Upper lobe of left lung (tissue), 6 donors: ENCODE measurements at places on chromosomes 12 and 14. TPM values are rescaled to one million over a fixed set of nuclear protein-coding genes. Genes with fewer than 3 reads are reported as not detected.
A peak's percentile ranks its signal among the peaks of the same experiment; 100 is the strongest.

DNA sequence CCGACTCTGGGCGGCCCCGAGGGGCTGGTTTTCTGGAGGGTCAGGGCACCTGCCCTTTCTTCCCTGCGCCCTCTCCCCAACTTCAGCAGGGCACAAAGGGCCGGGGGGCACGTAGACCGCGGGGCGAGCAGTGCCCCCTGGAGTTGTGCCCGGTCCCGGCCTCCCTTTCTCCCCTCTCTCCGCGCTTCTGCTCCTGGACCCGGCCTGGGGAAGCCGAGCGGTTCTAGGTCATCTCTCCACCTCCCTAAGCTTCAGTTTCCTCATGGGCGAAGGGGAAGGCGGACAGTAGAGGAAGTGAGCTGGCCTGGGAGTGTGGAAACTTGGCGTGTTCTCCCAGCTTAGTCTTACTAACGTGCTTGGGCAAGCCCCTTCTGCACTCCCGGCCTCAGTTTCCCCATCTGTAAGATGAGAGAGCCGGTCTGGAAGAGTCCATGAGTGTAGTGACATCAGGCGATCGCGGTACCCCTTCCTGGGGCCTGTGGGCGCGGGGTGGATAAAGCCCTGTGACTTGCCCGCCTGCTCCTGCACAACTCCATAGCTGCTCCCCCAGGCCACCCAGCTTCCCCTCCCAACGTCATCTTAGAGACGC is 158.6 kb upstream of the PARP11 start:
- H3K36me3 ChIP-seq = no peaks in the 10 kb centered on the region
- peaks cover 22% of the 10 kb centered on the region for H3K4me1 ChIP-seq
- H3K4me3 ChIP-seq = no peak overlapping the region
- H3K27me3 ChIP-seq = no peaks in the 10 kb centered on the region
- DNase-seq = peak; percentile 83
- H3K27ac ChIP-seq = peak overlapping the region; percentile 78

GRCh38 chr14:94795372-94795771 is 25.5 kb upstream of the GSC start:
- H3K27ac ChIP-seq = no peak overlapping the region
- H3K27me3 ChIP-seq = no peaks in the 10 kb centered on the region
- no peaks in the 10 kb centered on the region for H3K36me3 ChIP-seq
- H3K4me3 ChIP-seq = no peak overlapping the region

DNA sequence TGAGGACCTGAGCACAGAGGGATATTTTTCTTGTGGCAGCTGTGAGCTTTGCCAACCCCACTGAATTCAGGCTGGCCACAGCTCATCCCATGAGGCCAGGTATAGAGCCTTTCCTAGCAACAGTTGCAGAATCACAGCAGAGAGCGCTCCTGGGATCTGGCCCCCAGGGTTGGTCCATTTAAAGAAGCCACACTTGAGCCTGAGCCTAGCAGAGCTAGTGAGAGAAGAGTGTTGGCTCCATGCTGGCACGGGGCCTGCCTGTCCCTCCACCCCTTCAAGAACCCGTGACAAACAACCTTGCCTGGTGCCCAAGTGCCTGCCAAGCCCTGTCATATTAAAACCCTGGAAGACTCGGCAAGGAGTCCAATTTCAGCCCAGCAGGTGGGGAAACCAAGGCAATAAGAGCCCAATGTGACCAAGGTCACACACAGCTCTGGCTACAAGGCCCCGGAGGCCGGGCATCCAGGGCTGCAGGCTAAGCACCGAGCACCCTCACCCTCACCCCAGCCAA is 91.6 kb downstream of the LRRC74A start:
- H3K27ac ChIP-seq = peak overlapping the region; percentile 94
- no peaks in the 10 kb centered on the region for H3K36me3 ChIP-seq
- peaks cover 60% of the 10 kb centered on the region for H3K4me1 ChIP-seq
- no peak overlapping the region for H3K4me3 ChIP-seq
- DNase-seq = no peak

- H3K36me3 ChIP-seq = peaks cover 22% of the 10 kb centered on the region
- DNase-seq = no peak
- peaks cover 16% of the 10 kb centered on the region for H3K4me1 ChIP-seq
- H3K27me3 ChIP-seq = no peaks in the 10 kb centered on the region
Observed at GRCh38 chr12:10612984-10613348, 443 bp downstream of the MAGOHB start.

DNA sequence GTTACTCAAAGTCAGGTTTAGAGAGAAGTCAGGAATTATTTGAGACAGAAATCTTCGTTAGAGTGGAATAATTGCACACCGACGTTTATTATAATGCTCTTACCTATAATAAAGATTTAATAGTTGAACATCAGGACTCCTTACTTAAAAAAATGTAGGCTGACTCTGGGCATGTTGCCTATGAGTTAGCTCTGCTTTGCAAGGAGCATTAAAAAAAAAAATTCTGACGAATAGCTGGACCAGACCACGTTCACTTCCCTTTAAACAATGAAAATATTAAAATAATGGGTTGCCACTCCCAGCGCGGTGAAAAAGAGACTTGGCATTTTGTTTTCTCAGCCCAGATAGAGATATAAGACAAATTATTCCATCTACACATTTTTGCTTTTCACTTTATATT is 574 bp upstream of the FANCM start:
- no peak for DNase-seq
- no peaks in the 10 kb centered on the region for H3K27me3 ChIP-seq
- peak overlapping the region; percentile 93 for H3K27ac ChIP-seq
- peak overlapping the region; percentile 71 for H3K4me3 ChIP-seq
- no peaks in the 10 kb centered on the region for H3K36me3 ChIP-seq
- H3K4me1 ChIP-seq = peaks cover 19% of the 10 kb centered on the region

- H3K4me1 ChIP-seq = no peaks in the 10 kb centered on the region
- H3K27ac ChIP-seq = no peak overlapping the region
- peak; percentile 70 for DNase-seq
- no peaks in the 10 kb centered on the region for H3K27me3 ChIP-seq
- H3K4me3 ChIP-seq = no peak overlapping the region
Observed at GRCh38 chr12:113320401-113320800, 14.5 kb downstream of the SLC8B1 start.

GRCh38 chr12:92471551-92471950 is 231.2 kb upstream of the PLEKHG7 start:
- H3K4me1 ChIP-seq = no peaks in the 10 kb centered on the region
- no peak for DNase-seq
- no peak overlapping the region for H3K27ac ChIP-seq
- no peak overlapping the region for H3K4me3 ChIP-seq

DNA sequence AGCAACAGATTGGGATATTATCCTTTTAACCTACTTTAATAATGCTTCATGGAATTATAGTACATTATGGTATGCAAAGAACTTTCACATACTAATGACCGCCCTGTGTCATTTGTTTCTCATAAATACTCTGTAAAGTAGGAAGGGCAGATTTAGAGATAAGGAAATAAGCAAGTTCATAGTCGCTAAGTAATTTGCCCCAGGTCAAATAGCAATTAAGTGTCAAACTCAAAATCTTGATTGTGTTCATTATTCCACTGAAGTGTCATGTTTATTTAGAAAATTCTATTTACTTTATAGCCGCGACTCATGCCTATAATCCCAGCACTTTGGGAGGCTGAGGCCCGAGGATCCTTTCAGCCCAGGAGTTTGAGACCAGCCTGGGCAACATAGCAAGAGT is 98.7 kb upstream of the ATF1 start:
- H3K36me3 ChIP-seq = peaks cover 4% of the 10 kb centered on the region
- DNase-seq = no peak
- no peaks in the 10 kb centered on the region for H3K27me3 ChIP-seq
- H3K4me1 ChIP-seq = no peaks in the 10 kb centered on the region

DNA sequence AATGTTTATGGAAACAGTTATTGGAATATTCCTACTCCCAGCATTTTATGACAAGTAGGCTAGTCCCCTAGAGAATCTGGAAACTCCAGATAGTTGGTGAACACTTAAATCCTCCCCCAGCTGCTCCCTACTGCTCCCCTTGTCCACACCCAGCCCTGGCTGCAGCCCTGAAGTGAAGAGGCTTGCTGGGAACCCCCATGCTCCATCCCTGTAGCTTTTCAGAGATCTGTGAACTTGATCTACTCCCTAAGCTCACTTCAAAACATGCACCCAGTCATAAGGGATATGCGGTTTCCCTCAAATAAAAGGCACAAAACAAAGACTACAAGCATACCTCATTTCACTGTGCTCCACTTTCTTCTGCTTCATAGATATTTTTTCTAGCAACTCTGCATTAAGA is 33.2 kb downstream of the EGLN3 start:
- no peak for DNase-seq
- H3K27me3 ChIP-seq = no peaks in the 10 kb centered on the region
- no peaks in the 10 kb centered on the region for H3K36me3 ChIP-seq

DNA sequence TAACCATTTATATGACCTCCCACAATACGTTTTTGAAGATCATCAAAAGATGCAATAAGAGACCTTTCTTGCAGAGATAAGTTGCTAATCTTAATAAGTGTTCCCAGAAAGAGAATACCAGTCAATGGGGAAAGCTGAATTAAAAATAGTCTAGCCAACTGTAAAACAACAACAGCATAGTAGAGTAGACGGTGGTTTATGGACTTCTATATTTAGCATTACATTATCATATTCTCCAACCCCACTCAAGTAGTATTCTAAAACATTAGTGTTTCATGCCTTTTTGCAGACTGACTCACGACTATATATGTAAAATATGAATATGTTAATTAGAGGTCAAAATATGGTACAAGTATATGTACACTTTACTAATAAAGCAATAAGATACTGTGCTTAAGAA is 218.9 kb downstream of the MED13L start:
- DNase-seq = no peak
- no peak overlapping the region for H3K27ac ChIP-seq
- no peaks in the 10 kb centered on the region for H3K27me3 ChIP-seq
- H3K36me3 ChIP-seq = no peaks in the 10 kb centered on the region
- no peak overlapping the region for H3K4me3 ChIP-seq
- H3K4me1 ChIP-seq = peaks cover 29% of the 10 kb centered on the region

- peaks cover 4% of the 10 kb centered on the region for H3K4me1 ChIP-seq
- H3K27ac ChIP-seq = no peak overlapping the region
Observed at GRCh38 chr12:124240493-124240892, 54.4 kb upstream of the RFLNA start.

DNA sequence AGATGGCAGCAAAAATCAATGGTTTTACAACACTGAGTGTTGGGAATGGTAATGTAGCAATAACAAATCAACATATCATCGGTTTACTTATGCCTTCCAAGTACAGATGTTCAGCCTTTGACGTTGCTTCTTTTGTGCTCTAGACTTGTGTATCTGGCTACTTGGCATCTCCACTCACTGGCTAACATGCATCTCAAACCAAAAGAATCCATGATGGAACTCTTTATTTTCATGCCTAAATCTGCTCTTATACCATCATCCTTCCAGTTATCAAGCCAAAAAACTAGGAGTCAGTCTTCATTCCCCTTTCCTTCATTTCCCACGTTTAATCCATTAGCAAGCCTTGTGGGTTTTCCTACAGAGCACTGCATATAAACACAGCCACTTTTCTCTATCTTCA is 89.2 kb upstream of the USP44 start:
- no peak for DNase-seq
- H3K27me3 ChIP-seq = no peaks in the 10 kb centered on the region
- no peak overlapping the region for H3K4me3 ChIP-seq
- H3K27ac ChIP-seq = no peak overlapping the region

DNA sequence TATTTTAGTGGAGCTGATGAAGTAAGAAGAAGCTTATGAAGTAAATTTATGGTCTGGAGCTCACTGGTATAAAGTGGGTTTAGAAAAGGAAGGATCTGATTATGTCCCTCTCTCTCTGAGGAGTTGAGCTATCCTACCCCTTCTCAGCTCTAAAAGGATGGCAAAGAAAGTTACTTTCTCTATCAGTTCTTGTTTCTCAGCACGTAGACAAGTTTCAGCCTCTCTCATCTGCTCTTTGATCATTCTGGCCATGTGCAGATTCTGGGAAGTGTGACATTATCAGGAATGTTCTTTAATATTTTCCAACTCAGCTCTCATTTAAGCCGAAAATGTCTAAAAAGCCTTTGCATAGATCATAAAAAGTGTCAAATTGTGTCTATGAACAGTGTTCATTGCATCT is 5.8 kb upstream of the EGLN3 start:
- H3K4me1 ChIP-seq = no peaks in the 10 kb centered on the region
- DNase-seq = no peak
- H3K4me3 ChIP-seq = no peak overlapping the region
- H3K27ac ChIP-seq = no peak overlapping the region
- H3K36me3 ChIP-seq = no peaks in the 10 kb centered on the region
- H3K27me3 ChIP-seq = no peaks in the 10 kb centered on the region

DNA sequence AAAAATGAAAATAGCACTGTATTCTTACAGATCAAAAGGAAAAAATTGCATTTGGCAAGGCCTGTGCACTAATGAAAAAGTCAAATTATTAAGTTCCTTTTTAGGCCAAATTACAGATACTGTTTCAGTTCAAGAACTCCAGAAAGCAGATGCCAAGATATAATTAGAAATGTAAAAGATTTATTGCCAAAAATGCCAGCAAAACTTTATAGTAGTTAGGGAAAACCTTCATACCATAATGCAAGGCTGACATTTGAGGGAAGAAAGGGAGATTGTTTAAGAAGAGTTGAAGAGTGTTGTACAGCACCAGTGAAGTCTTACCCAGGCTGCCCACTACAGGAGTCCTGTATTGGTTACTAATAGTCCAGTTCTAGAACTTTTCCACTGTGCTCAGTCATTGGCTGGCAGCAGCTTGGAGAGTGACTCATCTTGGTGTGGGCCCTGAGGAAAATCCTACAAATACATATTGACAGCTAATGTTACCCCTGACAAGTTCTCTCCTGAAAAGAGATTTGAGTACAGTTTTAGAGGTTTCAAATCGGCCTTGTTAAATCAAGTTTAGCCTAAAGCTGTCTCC is 600.4 kb downstream of the C12orf50 start:
- H3K27ac ChIP-seq = no peak overlapping the region
- H3K4me1 ChIP-seq = no peaks in the 10 kb centered on the region
- DNase-seq = no peak
- H3K27me3 ChIP-seq = no peaks in the 10 kb centered on the region
- H3K36me3 ChIP-seq = no peaks in the 10 kb centered on the region

GRCh38 chr14:105064721-105065143 is 498 bp downstream of the GPR132 start:
- no peaks in the 10 kb centered on the region for H3K36me3 ChIP-seq
- H3K27me3 ChIP-seq = no peaks in the 10 kb centered on the region
- H3K4me1 ChIP-seq = peaks cover 70% of the 10 kb centered on the region
- DNase-seq = peak; percentile 75
- H3K4me3 ChIP-seq = no peak overlapping the region
- peak overlapping the region; percentile 78 for H3K27ac ChIP-seq

GRCh38 chr14:105252552-105253328 is 4.4 kb downstream of the BTBD6 start:
- DNase-seq = no peak
- H3K36me3 ChIP-seq = peaks cover 45% of the 10 kb centered on the region
- no peak overlapping the region for H3K4me3 ChIP-seq

ASB2 gene
- total RNA-seq = 1.00 TPM

PMEL gene
- total RNA-seq = 1.2 TPM

SYT1 gene
- total RNA-seq = 0.52 TPM

TBC1D30 gene
- 35.2 TPM for total RNA-seq

CIROP gene
- total RNA-seq = not detected

METTL17 gene
- total RNA-seq = 52.0 TPM

TAS2R31 gene
- total RNA-seq = 2.5 TPM

NTF3 gene
- 0.71 TPM for total RNA-seq

DNAJC22 gene
- 0.59 TPM for total RNA-seq

FAM90A1 gene
- total RNA-seq = 2.1 TPM
